ENCODE measurements at places on chromosomes 1 and 21.

DNA sequence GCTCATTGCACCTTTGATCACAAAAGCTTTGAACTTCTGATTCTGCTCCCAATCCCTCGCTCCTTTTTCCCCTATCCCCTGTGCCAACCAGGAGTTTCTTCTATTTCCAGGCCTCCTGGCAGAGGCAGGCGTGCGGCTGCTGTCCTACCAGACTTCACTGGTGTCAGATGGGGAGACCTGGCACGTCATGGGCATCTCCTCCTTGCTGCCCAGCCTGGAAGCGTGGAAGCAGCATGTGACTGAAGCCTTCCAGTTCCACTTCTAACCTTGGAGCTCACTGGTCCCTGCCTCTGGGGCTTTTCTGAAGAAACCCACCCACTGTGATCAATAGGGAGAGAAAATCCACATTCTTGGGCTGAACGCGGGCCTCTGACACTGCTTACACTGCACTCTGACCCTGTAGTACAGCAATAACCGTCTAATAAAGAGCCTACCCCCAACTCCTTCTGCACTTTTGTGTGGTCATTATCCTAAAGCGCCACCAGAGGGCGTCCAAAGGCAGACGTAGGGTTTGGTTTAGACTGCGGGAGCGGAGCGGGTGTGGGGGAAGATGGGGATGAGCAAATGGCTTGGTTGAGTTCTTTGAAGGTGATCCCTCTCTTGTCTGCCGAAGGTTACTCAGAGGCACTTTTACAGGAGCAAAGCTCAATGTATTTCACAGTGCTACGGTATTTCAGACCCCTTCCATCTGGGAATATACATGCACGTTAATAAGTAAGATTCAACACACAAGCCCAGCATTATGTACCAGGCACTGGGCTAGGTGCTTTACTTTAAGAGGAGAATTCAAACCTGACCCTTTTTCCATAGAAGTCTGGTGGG is 24.7 kb downstream of the HMGCS2 start:
- DNase-seq = peak; percentile 73

DNA sequence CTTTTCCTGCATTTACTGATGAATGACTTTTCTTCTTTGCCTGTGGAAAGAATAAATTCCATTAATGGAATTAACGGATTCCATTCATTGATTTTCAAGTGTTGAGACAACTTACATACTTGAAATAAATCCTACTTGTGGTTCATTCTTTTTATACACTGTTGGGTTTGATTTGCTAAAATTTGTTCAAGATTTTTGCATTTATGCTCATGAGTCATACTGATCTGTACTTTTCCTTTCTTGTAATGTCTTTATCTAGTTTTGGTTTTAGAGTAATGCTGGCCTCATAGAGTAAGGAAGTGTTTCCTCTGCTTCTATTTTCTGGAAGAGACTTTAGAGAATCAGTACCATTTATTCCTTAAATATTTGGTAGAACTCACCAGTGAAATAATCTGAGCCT is 14.4 kb downstream of the UROD start:
- DNase-seq = no peak

GRCh38 chr1:160020196-160020595 is 11.6 kb downstream of the PIGM start:
- no peak for DNase-seq

DNA sequence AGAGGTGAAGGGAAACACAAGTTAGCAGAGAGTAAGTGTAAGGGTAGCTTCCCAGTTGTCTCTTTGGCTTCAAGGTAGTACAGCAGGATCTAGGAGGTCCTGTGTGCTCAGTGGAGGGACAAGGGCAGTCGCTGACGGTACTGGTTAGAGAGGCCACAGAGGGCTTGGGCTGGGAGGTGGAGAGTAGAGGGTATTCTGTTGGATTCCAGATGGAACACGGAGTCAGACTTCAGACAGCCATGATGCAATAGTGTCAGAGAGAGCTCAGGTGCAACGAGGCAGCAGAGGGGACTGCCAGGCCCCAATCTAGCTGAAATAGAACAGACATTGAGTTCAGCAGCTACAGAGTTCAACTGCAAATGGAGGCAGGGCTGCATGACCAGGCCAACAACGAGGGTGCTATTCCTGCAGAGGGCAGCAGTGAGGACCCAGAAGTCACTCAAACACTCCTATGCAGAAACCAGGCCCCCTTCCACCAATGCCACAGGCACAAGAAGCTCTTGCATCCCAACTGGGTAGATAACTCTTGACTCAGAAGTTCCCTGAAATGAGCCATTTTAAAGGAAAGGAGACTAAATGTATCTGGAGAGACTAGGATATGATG is 325.0 kb upstream of the ESRRG start:
- DNase-seq = no peak

GRCh38 chr1:57206038-57206437 is 217.8 kb downstream of the DAB1 start:
- DNase-seq = peak; percentile 29
